ENCODE measurements at places on chromosomes 4 and X.

DNA sequence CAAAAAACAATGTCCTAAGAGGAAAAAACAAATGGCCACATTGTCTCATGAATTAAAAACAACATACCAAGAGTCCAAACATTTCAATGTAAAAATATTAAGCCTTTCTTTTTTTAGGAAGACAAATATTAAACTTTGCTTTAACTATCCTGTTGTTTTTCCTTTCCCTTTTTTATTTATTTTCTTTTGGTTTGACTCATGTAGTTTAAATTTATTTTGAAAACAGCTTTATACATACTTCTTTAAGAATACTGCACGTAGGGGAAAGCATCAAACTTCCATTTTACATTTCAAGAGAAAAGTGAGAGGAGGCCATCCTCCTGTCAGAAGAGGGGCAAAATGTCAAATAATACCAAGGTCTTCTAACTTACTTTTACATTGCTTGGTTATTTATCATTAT is 8.7 kb downstream of the GAB1 start:
- H3K36me3 ChIP-seq: no peaks in the 10 kb centered on the region
- H3K27me3 ChIP-seq: peaks cover 41% of the 10 kb centered on the region
- H3K4me3 ChIP-seq: no peak overlapping the region
- DNase-seq: no peak
- H3K4me1 ChIP-seq: no peaks in the 10 kb centered on the region

- no peaks in the 10 kb centered on the region for H3K36me3 ChIP-seq
- H3K27me3 ChIP-seq: peaks cover 17% of the 10 kb centered on the region
- no peak for DNase-seq
Measured at GRCh38 chr4:76782837-76783236, 115.1 kb downstream of the SOWAHB start.

DNA sequence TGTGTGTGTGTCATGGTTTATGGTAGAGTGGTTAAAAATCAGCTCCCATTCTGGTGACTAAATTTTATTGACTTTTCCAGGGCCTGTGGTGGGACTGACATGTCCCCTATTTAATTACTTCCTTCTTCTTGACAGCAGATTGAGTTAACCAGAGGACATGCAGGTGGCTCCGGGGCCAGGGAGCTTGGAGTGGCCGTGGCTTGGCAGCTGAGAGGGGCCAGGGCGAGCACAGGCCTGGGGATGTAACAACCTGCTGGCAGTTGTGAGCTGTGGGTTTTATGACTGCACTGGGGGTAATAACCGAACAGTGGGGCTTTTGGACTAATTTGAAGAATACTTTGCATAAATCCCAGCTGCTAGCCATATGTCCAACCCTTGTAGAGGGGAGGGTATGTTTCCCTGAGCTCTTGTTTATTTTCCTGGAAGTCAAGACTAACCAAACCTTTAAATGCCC is 186.0 kb downstream of the MID1IP1 start:
- no peak overlapping the region for H3K27ac ChIP-seq
- peaks cover 2% of the 10 kb centered on the region for H3K4me1 ChIP-seq
- no peaks in the 10 kb centered on the region for H3K36me3 ChIP-seq
- no peak overlapping the region for H3K4me3 ChIP-seq

DNA sequence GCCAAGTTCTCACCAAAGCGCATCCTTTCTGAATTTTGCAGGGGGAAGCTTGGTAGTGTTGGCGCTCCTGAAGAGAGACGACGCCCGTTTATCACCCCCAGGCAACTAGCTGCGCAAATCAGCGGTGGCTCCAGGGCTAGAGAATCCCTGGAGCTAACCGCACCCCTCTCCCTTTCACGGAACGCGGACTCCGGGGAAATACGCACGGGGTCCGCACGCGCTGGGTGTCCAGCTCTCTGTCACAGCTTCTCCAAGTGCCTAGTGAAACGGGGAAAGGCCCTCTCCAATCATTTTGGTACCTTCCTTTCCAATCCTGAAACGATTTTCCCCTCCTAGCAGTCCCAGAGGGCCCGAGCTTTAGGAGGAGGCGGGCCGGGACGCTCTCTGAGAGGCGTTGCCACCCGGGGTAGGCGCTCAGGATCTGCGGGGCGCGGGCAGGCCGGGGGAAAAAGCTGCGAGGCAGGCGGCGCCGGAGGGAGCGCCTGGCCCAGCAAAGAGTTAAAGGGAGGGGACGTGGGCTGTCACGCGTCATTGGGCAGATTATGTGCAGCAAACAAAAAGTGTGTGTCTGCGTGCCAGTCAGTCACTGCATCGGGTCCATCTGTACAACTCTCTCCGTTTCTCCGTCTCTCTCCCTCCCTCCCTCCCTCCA is at the start of gene PRDM8:
TSS of gene PRDM8 (plus strand) at position 582 of the 652 bp plus-strand sequence. CDS start 2,578 bp downstream, outside the sequence.
- peaks cover 57% of the 10 kb centered on the region for H3K27me3 ChIP-seq
- no peak within 1 kb of the TSS for H3K27ac ChIP-seq
- DNase-seq: peak; percentile 62
- H3K36me3 ChIP-seq: no peaks in the 10 kb centered on the region
- H3K4me3 ChIP-seq: peak within 1 kb of the TSS; percentile 68

DNA sequence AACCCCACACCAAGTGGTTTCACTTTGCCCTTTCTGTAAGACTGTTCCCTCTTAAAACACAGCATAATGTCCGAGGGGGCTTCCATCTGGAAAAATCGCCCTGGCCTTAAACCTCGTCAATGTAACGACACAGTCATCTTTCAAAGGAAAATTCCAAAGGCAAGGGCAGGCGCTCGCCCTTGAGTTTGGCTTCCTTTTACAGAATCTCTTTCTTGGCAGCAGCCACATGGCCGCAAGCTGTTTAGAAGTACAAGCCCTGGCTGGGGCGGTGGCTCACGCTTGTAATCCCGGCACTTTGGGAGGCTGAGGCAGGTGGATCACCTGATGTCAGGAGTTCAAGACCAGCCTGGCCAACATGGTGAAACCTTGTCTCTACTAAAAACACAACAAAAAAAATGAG is 27.1 kb upstream of the GRPEL1 start:
- H3K4me3 ChIP-seq: no peak overlapping the region
- no peak overlapping the region for H3K27ac ChIP-seq
- peaks cover 1% of the 10 kb centered on the region for H3K4me1 ChIP-seq
- no peaks in the 10 kb centered on the region for H3K36me3 ChIP-seq
- no peak for DNase-seq

DNA sequence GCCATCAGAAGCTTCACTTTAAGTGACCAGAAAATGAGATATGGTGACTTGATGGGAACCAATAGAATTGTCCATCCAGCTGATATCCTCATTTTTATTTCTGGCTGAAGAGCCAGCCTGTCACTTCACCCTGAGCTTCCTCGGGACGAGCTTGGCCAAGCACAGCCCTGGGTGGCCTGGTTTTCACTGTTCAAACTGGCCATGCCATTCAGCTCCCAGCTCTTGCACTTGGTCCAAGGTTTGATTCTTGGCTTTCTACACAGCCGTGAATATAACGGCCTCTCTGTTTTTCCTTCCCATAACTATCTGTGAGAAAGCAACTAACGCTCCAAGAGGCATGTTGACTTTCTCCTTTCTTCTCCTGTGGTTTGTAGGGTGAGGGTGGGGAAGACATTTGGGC is 71.9 kb downstream of the LIMCH1 start:
- no peaks in the 10 kb centered on the region for H3K36me3 ChIP-seq
- DNase-seq: no peak
- no peak overlapping the region for H3K27ac ChIP-seq
- no peaks in the 10 kb centered on the region for H3K4me1 ChIP-seq
- no peak overlapping the region for H3K4me3 ChIP-seq

DNA sequence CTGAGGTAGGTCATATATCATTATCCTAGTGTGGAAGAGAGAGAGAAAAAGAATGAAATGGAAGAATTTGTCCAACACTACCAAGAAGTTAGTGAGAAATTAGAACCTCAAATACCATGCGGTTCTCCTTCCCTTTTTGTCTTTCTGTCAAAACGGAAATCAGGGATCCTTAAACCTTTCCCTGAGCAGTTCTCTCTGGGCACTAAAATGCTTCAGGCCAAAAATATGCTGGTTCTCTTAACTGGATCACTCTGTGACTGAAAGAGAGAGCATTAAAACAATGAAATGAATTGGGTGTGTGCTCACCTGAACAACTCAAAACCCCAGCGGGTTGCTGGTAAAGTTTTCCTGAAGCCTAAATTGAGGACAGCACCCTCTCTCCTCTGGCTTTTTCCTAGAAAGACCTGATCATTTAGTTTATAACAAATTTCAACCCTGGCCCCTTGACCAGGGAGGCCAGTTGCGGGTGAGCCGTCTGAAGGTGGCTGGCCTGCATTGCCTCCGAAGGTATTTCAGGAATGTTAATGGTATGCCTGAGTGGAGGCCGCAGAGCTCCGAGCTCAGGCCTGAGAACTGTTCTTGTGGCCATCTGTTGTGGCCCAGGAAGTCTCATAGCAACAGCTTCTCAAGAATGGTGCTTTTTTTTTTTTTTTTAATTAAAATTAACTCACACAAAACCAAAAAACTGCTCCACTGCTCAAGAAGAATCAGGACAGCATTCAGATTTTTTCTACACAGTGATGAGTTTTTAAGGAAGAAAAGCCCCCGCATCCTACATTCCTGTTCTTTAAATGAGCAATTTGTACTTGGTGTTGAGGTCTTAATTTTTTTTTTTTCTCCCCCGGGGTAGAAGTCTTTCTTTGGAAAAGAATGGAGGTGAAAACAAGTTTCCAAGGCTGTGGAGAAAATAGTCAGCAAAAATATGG is 155.1 kb downstream of the SHROOM3 start:
- peaks cover 67% of the 10 kb centered on the region for H3K27me3 ChIP-seq
- no peak overlapping the region for H3K4me3 ChIP-seq
- H3K27ac ChIP-seq: no peak overlapping the region
- no peak for DNase-seq
- H3K36me3 ChIP-seq: no peaks in the 10 kb centered on the region
- peaks cover 8% of the 10 kb centered on the region for H3K4me1 ChIP-seq

- no peak overlapping the region for H3K27ac ChIP-seq
- no peak overlapping the region for H3K4me3 ChIP-seq
- H3K27me3 ChIP-seq: peaks cover 3% of the 10 kb centered on the region
Measured at GRCh38 chrX:122046226-122046625, 998.8 kb downstream of the GLUD2 start.

- no peaks in the 10 kb centered on the region for H3K36me3 ChIP-seq
- H3K27ac ChIP-seq: no peak overlapping the region
- H3K4me3 ChIP-seq: no peak overlapping the region
Measured at GRCh38 chr4:28357990-28358389, 1497.3 kb downstream of the STIM2 start.

GRCh38 chr4:181799561-181800069 is 443.6 kb upstream of the TENM3 start:
- H3K27ac ChIP-seq: no peak overlapping the region
- H3K4me3 ChIP-seq: no peak overlapping the region
- no peak for DNase-seq
- no peaks in the 10 kb centered on the region for H3K27me3 ChIP-seq
- no peaks in the 10 kb centered on the region for H3K36me3 ChIP-seq
- no peaks in the 10 kb centered on the region for H3K4me1 ChIP-seq

DNA sequence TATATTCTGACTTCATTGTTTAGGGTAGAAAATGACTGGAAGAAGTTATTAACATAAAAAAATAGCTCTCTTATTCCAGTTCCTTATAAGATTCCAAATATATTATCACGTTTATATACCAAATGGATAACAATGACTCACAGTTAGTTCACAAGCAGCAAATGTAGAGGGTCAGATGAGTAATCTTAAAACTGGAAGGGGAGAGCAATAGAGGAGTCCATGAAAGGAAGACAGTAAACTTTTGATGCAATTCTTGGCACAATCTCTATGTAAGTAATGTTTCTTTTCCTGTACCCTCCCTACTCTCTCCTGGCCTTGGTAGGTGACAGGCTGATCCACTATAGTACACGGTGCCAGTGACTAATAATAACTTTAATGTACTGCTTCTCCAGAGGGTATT is 259.0 kb upstream of the TRPC5 start:
- peaks cover 20% of the 10 kb centered on the region for H3K27me3 ChIP-seq
- H3K4me1 ChIP-seq: no peaks in the 10 kb centered on the region
- no peak for DNase-seq
- no peak overlapping the region for H3K4me3 ChIP-seq

DNA sequence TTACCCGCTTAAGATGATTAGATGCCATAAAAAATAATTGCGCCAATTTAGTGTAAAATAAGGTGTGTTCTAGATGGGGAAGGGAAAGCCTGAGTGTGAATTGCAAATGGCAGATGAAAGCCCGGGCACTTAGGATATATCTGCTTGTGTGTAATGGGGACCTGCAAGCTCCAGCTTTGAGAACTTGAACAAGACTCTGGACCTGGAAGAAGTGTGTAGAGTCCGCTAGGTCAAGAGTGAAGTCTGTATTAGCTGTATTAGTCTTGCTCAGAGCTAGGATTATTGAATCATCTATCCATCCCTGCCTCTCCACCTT is 4.2 kb downstream of the NEUROG2 start:
- H3K27me3 ChIP-seq: peaks cover 90% of the 10 kb centered on the region
- no peak overlapping the region for H3K27ac ChIP-seq
- no peak for DNase-seq
- no peak overlapping the region for H3K4me3 ChIP-seq
- peaks cover 2% of the 10 kb centered on the region for H3K36me3 ChIP-seq

GRCh38 chrX:15864629-15865028 is 10.0 kb upstream of the AP1S2 start:
- no peak overlapping the region for H3K4me3 ChIP-seq
- no peak overlapping the region for H3K27ac ChIP-seq
- H3K4me1 ChIP-seq: no peaks in the 10 kb centered on the region
- no peaks in the 10 kb centered on the region for H3K36me3 ChIP-seq

DNA sequence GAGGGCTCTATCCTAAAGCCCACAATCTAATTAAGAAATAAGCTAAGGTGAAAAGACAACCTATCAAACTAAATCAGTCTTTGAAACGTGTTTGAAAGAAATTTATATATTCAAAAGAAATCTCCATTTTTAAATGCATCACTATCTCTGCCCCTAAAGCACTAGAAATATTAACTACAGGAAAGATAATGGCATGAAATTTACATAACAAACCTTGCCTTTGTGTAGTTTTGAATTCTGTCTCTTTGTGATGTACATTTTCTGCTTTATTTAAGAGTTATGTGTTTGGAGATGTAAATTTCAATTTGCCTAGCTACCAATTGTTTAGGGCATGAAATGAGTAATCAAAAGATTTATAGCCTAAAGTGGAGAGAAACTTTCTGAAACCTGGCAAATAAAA is 286.1 kb upstream of the TBX22 start:
- H3K36me3 ChIP-seq: no peaks in the 10 kb centered on the region
- DNase-seq: no peak
- H3K4me1 ChIP-seq: no peaks in the 10 kb centered on the region
- peaks cover 34% of the 10 kb centered on the region for H3K27me3 ChIP-seq
- no peak overlapping the region for H3K27ac ChIP-seq
- no peak overlapping the region for H3K4me3 ChIP-seq

GRCh38 chr4:153647975-153648374 is 36.1 kb upstream of the TLR2 start:
- H3K27ac ChIP-seq: no peak overlapping the region
- DNase-seq: no peak
- H3K27me3 ChIP-seq: no peaks in the 10 kb centered on the region
- no peak overlapping the region for H3K4me3 ChIP-seq

DNA sequence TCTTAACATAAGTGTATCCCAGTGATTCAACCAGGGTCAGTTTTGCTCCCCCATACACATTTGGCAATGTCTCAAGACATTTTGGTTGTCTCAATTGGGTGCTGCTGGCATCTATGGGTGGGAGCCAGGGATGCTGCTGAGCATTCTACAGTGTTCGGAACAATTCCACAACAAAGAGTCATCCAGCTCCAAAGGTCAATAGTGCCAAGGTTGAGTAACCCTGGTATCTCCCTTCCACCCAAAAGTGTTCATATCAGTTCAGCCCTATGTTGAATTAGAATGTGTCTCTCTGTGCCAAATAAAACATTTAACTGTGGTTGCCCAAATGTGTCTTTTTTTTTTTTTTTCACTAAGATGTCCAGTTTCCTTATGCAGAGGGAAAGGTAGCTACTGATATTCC is 129.4 kb upstream of the RAI2 start:
- no peak overlapping the region for H3K4me3 ChIP-seq
- H3K4me1 ChIP-seq: peaks cover 27% of the 10 kb centered on the region
